ENCODE measurements at places on chromosomes 2 and 18.
A peak's percentile ranks its signal among the peaks of the same experiment; 100 is the strongest.

DNA sequence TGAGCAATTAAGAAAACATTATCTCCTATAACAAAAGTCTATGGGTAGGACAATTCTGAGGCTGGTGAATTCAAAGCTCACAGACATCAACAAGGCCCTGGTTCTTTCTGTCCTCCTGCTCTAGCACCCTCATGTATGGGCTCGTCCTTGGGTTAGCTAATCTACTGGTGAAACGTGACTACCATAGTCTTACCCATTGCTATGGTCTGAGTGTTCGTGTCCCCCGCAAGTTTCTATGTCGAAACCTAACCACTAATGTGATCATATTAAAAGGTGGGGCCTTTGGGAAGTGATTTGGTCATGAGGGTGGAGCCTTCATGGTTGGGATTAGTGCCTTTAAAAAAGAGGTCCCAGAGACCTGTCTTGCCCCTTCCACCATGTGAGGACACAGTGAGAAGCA, 564.7 kb downstream of the TNS1 start:
- DNase-seq = no peak

DNA sequence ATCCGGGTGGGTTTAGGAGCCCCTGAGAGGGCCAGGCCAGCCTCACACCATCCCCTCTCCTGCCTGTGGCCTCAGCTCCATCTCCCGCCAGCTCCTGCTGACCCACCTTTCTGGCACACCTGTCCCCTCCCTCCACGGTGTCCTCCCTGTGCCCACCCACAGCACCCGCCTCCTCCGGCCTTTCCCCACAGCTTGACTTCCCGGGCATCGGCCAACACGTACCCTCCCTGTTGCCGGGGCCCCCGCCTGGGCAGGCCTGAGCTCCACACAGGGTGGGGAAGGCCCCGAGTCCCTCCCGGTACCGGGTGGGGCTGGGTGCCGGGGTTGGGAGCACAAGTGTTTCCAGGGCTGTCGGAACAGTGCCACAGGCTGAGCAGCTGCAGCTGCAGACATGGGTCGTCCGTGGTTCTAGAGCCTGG, 6.5 kb downstream of the GPC1 start:
- DNase-seq = no peak

GRCh38 chr18:54250846-54251261, 18.5 kb upstream of the POLI start:
- no peak for DNase-seq

- DNase-seq = no peak
Measured at GRCh38 chr2:180991820-180992219, 11.4 kb downstream of the UBE2E3 start.

- peak; percentile 33 for DNase-seq
Measured at GRCh38 chr2:181178823-181179412, 198.5 kb downstream of the UBE2E3 start.

DNA sequence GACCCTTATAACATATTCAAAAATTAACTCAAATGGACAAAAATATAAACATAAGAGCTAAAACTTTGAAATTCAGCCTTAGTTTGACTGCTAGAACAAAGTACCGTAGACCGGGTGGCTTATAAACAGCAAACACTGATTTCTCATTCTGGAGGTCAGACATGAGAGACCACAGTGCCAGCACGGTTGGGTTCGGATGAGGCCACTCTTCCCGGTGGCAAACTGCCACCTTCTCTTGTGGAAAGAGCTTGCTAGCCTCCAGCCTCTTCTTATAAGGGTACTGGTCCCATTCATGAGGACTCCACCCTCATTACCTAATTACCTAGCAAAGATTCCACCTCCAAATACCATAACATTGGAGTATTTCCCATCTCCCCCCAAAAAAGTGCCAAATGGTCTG, 91.3 kb downstream of the FAM210A start:
- DNase-seq = no peak

DNA sequence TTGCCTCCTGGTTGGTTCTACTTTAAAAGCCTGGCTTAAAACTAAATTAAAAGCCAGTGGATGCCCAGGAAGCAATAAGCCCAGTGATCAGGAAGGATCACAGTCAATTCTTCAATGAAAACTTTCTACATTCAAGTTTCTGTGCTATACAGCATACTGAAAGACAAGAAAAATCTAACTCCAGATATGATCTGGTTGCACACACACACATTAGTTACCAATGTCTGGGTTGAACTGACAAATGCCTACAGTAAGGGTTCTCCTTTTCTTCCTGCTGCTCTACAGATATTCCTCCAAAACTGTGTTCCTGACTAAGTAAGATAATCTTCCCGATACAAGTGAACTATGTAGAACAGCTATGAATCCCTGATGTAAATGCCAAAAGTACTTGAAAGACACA, 81.3 kb downstream of the ROCK2 start:
- DNase-seq = no peak

GRCh38 chr2:9473985-9474360, 378 bp upstream of the IAH1 start:
- peak; percentile 66 for DNase-seq

DNA sequence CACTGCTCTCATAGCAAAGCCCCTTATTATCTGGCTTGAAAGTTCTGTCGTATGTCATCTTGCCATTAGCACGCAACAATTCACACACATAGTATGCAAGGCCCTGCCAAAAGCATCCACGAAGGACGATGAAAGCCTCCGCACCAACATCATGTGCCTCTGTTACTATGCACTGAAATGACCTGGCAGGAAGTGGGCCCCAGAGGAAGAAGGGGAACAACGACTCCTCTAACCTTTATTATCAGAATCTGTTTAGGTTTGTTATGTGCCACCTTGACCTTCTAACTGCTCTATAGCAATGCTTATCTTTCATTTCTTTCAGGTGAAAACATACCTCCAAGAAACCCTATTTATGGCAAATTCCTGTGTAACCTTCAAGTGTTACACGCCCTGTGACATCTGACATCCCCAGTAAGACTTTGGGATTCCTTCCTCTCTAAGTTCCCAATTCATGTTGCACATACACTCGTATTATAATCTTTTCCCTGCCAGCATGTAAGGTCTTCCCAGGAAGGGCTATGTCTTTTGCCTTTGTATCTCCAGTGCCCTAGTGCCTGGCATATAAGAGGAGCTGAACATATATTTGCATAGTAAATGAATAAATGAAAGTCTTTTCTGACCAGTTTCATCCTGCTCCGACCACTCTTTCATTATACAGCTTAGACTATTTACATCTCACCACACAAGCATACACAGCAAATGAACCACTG, 7.0 kb upstream of the NDUFV2 start:
- DNase-seq = peak; percentile 36

DNA sequence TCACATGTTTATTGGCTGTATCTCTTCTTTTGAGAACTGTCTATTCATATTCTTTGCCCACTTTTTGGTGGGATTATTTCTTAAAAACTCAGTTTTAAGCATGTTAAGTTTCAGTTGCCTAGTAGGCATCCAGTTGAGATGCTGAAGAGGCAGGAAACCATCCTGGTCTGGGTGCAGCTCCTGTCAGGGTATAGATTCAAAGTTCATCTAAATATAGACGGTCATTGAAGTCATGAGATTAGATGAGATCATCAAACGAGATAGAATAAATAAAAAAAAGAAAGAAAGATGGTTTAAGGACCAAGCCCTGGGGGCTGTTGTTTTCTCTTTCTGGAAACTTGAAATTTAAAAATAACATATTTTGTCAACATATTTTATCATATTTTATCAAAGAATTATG, 9.2 kb upstream of the DNAH7 start:
- DNase-seq = no peak

DNA sequence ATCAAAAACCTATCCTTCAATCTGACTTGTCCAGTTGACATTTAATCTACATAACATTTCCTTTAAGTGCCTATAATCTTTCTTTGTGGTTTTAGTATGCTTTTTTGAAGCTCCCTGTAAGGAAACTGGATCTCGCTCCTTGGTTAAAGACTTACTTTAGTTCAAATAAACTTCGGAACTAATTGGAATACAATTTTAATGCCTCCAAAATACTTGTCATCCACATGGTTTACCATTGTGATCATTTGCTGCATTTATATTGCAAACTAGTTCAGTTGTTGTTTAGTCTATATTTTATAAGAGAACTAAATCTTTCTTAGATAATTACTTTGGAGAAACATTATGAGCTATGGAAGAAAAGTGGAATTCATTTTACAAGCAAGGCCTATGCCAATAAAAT, 496.0 kb downstream of the ERBB4 start:
- DNase-seq = no peak

DNA sequence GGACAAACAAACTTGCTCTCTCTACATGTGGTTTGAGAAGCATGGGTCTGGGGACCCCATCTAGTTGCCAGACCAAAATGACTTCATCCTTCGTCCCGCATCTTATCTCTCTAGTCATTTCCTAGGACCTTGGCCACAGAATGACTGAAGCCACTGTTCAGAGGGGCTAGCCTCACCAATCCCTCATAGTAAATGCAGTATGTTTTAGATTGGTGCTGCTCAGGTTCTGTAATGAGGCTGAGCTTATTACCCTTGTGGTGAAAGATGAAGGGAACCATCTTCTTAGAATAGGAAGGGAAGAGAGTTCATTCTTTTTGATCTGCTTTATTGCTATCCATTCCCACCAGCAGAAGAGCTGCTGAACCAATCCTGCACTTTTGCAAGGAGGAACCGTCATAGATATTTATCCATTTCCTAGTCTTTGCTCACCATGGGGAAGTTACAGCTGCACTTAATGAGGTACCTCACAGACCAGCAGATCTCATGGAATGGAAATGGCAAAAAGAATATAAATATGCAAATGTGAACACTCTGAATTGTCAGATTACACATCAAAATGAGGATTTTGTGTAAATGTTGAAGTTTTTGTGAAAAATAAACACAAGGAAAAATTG, 436.7 kb downstream of the LPIN1 start:
- no peak for DNase-seq

- no peak for DNase-seq
Measured at GRCh38 chr18:34697233-34697632, 12.9 kb upstream of the DTNA start.

DNA sequence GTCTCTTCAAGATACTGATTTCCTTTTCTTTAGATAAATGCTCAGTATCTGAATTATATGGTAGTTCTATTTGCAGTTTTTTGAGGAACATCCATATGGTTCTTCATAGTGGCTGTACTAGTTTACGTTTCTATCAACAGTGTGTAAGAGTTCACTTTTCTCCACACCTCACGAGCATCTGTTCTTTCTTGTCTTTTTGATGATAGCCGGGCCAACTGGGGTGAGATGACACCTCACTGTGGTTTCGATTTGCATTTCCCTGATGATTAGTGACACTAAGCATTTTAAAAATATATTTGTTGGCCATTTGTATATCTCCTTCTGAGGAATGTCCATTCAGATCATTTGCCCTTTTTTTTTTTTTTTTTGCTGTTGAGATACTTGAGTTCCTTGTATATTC, 458.8 kb downstream of the SETBP1 start:
- DNase-seq = no peak

DNA sequence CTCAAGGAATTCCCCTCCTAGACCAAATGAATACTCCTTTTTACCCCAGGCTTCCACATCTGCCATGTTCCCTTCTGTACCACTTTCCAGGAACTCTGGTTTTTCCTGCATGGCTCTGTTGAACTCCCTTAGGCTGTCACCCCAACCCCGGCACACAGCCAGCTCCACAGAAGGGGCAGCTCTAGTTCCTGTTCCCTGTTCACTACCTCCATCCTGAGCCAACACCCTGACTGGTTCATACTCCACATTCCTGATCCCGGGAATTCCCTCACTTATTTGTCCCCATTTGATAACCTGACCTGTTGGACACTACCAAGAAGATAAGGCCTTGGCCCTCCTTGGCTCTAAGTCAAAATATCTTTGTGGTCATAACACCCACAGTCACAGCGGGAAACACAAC, 280.9 kb upstream of the RAB6C start:
- no peak for DNase-seq

GRCh38 chr2:143675021-143675420, 545.8 kb downstream of the ARHGAP15 start:
- DNase-seq = no peak

DNA sequence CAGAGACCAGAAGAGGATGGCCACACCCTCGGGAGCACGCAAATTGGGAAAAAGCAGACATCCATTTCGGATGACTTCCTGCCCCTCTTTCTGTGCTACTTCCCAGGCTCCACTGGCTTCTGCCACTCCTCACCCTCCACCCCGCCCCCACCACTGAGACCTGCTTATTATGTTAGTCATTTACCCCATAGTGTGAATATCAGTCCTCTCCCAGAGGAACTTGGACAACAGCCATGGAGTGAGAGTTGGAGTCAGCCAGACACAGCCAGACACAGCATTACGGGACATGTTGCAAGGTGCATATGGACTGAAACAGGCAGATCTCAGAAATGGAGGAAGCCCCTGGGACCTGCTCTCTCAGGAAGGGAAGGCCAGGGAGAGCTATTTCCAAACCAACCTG, 51.8 kb downstream of the CTIF start:
- DNase-seq = no peak

DNA sequence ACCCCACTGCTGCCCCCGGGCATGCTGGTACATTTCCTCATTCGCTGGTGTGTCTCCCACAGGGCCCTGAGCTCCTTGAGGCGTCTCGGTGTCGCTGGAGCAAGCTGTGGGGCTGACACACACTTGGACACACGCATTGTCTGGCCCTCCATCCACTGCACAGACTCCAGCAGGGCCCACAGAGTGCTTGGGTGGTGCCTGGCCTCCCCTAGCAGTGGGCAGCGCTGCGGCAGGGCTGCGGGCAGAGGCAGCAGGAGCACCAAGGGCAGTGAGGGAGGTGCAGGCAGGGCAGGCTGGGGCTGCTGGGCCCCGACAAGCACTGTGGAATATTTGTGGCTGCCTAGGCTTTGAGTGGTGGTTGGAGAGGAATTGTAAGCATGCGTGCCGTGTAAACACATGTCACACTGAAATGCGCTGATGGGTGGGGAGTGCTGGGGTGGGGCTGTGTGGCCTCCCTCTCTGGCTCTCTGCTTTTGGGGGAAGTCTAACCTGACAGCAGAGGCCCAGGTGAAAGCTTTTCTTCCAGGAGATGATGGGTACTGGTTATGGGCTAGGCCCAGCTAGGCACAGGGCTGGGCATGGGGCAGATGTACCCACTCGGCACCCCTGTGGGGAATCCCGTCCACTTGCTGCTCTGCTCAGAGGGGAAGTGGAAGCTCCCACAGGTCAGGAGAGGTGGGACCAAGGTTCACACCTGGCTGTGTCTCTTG, 55.5 kb upstream of the HS6ST1 start:
- DNase-seq = no peak

DNA sequence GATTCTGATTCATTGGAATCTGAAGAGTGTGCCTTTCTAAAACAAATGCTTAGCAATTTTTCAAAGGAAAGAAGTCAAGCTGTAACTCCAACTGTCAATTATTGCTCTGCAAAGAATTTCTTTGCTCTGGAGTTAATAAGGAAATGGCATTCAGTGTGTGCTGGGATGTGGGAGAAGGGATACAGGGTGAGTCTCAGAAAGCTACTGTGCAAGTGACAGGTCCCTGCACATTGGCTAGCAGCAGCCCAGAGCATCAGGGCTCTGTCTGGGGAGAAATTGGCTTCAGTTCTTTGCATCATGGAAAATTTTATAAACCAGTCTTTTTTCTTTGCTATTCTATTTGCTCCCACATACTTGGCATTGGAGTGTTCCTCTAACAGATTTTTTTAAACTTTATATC, 1.1 kb upstream of the SYT4 start:
- DNase-seq = no peak

- no peak for DNase-seq
Measured at GRCh38 chr18:42929857-42930256, 185.6 kb downstream of the RIT2 start.

- no peak for DNase-seq
Measured at GRCh38 chr18:44541159-44541558, 139.5 kb upstream of the SETBP1 start.

GRCh38 chr2:44348400-44348799, 12.9 kb downstream of the PREPL start:
- DNase-seq = no peak

GRCh38 chr2:4291430-4291829, 588.1 kb downstream of the DCDC2C start:
- no peak for DNase-seq
